ENCODE measurements at places on chromosomes 5 and 9.

DNA sequence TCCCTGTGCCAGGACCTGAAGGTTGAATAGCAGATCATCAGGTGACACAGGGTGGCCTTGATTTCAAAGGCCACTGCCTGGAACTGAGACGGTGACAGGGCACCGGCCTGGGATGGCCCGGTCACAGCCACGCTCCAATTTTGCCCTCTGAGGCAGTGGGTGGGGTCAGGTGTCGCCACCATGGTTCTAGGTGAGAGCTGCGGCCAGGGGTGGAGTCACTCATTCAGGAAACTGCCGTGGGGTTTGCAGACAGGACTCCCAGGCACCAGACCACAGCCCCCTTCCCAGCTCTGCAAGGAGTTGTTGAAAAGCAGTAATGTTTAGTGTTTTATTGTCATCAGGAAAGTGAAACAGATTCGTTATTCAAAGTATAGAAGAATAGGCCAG lies 17.3 kb upstream of the RNU6ATAC start:
- no peak for DNase-seq

DNA sequence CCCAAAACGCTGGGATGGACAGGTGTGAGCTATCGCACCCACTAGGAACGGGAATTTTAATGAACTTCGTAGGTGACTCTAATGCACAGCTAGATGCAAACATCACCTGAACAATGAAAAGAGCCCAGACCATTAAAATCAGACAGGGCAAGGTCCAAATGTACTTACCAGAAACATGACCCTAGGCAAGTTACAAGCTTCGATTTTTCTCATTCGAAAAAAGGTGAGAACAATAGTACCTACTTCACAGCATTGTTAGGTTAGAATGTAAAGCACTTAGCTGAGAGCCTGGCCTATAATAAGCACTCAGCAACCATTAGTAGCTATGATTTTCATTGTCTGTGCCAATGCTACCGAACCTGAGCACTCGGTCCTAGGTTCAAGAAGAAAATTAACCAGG lies 5.8 kb upstream of the KLHL3 start:
- no peak for DNase-seq

- no peak for DNase-seq
Observed at GRCh38 chr9:134128727-134129679, 6.9 kb upstream of the WDR5 start.

DNA sequence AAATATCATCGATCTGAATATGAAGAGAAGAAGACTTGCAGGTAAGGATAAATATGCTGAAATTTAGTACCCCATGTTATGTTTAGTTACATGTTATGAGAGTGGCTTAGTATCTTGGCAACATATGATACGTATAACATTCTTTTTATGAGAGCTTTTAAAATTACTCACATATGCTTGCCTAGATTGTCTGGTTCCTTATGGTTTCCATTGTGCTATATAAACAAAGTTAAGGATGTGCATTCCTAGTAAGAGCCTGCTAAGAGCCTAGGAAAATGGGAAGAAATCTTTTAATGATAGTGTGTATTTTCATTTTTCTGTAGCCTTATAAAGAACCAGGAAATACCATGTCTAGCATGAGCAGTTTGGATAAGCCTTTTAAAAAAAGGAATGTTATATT lies 112.0 kb upstream of the KCNN2 start:
- DNase-seq: no peak

- no peak for DNase-seq
Observed at GRCh38 chr9:99475401-99476065, 253.5 kb downstream of the SEC61B start.

DNA sequence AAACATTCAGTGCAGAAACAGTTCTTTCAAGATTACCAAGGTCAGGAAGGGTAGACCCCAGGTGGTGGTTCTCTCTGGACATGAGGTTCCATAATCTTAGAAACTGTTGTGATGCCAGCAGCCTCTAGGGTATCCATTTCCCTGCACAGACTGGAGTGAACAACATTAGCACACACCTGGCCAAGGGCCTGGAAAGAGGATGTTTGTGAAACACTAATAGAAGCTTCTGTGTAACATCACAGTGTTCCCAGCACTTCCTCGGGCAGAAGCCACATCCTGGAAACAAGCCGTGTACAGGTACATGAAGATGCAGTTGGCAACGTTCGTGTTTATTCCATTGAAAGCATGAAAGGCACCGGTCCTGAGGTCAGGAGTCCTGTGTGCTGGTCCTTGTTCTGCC lies 598.2 kb upstream of the KLF4 start:
- DNase-seq: no peak

- DNase-seq: no peak
Observed at GRCh38 chr5:126508962-126509279, 85.7 kb downstream of the GRAMD2B start.
